ENCODE measurements at places on chromosomes 11 and 22.

GRCh38 chr11:66126808-66127555, 56.9 kb downstream of the PACS1 start:
- peak; percentile 73 for DNase-seq

GRCh38 chr11:20670932-20671403, 1.6 kb downstream of the NELL1 start:
- DNase-seq = no peak

GRCh38 chr11:20739107-20739506, 69.7 kb downstream of the NELL1 start:
- DNase-seq = no peak

DNA sequence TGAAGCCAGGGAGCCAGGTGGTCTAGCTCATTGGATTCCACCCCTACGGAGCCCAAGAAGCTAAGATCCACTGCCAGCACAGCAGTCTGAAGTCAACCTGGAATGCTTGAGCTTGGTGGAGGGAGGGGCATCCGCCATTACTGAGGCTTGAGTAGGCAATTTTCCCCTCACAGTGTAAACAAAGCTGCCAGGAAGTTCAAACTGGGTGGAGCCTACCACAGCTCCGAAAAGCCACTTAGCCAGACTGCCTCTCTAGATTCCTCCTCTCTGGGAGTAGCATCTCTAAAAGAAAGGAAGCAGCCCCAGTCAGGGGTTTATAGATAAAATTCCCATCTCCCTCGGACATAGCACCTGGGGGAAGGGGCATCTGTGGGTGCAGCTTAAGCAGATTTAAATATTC, 620.3 kb downstream of the NELL1 start:
- DNase-seq = no peak

DNA sequence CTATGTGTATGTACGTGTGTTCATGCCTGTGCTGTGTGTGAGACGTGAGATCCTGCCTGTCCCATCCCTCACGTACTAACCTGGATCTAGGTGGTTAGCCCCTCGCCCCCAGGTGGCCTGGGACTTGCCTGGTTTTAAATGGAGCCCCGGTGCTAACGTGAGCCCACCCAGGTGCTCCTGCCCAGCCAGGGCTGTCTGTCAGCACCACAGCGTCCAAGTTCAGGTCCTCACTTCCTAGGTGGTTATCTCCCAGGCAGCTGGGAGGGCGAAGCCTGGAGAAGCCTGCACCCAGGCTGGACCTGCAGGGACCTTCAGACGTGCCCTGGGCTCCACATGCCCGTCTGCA, 86.0 kb downstream of the KCNQ1 start:
- no peak for DNase-seq

DNA sequence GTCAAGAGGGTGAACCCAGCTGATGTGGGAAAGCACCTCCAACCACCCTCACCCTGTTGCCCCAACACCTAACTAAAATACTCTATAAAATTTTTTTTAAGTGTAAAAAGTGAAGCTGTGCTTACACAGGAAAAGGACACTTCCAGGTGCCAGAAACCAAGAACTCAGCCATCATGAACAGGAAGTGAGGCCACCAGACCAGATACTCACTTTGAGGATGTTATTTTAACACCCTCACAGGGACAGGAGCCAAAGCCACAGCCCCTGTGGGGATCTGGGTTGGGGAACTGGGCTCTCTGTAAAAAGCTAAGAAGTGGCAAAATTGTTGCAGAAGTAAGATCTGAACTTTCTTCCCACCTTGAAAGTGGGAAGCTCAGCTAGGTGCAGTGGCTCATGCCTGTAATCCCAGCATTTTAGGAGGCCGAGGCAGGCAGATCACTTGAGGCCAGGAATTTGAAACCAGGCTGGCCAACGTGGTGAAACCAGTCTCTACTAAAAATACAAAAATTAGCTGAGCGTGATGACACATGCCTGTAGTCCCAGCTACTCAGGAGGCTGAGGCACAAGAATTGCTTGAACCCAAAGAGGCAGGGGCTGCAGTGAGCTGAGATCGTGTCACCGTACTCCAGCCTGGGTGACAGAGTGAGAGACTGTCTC, 3.8 kb downstream of the RSPH14 start:
- peak; percentile 34 for DNase-seq

DNA sequence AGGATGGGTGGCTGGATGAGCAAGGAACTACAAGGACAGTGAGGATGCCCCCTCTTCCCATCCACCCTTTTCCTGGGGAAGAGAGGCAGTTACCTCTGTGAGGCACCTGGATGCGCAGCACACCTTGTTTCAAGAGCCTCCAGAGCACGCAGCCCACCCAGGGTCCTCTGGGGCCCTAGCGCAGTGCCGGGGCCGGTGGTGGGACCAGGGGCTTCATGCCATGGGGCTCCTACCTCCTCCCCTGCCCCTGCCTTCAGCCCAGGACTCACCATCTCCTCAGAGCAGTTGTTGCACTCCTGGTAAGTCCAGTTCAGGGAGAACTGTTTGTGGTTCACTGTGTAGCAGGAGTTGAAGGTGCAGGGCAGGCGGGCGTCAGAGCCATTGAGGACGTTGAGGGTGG, 8.1 kb downstream of the SCN2B start:
- no peak for DNase-seq
